ENCODE measurements at places on chromosomes 7 and 10. TPM values are rescaled to one million over a fixed set of nuclear protein-coding genes. Genes with fewer than 3 reads are reported as not detected.
A peak's percentile ranks its signal among the peaks of the same experiment; 100 is the strongest.

GRCh38 chr7:7251742-7252141 is 69.4 kb downstream of the C1GALT1 start:
- H3K27me3 ChIP-seq: no peaks in the 10 kb centered on the region
- DNase-seq: no peak
- no peak overlapping the region for H3K27ac ChIP-seq
- H3K4me3 ChIP-seq: no peak overlapping the region

DNA sequence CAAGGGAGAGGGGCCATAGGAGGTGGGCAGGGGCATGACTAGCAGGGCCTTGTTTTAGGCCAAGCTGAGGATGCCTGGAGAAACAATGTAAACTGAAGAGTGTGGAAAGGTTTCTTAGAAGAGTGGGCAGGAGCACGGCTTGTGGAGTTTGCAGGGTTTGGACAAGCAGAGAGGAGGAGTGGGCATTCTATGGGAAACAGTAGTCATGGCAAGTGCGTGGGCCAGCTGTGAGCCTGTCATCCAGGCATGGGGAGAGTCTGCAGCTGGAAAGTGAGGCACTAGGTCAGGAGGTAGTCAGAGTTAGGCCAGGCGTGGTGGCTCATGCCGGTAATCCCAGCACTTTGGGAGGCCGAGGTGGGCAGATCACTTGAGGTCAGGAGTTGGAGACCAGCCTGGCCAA is 130.1 kb downstream of the SH3PXD2A start:
- H3K4me1 ChIP-seq: peaks cover 25% of the 10 kb centered on the region
- H3K27ac ChIP-seq: no peak overlapping the region
- no peak overlapping the region for H3K4me3 ChIP-seq
- DNase-seq: no peak

GRCh38 chr10:16440396-16441133 is 3.8 kb downstream of the PTER start:
- H3K4me3 ChIP-seq: no peak overlapping the region
- no peaks in the 10 kb centered on the region for H3K27me3 ChIP-seq
- DNase-seq: no peak
- no peaks in the 10 kb centered on the region for H3K36me3 ChIP-seq
- H3K4me1 ChIP-seq: peaks cover 28% of the 10 kb centered on the region
- H3K27ac ChIP-seq: peak overlapping the region; percentile 22

- H3K36me3 ChIP-seq: no peaks in the 10 kb centered on the region
- H3K27me3 ChIP-seq: no peaks in the 10 kb centered on the region
- no peak for DNase-seq
- H3K27ac ChIP-seq: peak overlapping the region; percentile 52
- no peak overlapping the region for H3K4me3 ChIP-seq
Observed at GRCh38 chr10:32943395-32943794, 14.6 kb downstream of the ITGB1 start.

GRCh38 chr7:70711452-70711851 is 420.5 kb upstream of the GALNT17 start:
- H3K27ac ChIP-seq: no peak overlapping the region
- H3K36me3 ChIP-seq: no peaks in the 10 kb centered on the region
- no peaks in the 10 kb centered on the region for H3K27me3 ChIP-seq

DNA sequence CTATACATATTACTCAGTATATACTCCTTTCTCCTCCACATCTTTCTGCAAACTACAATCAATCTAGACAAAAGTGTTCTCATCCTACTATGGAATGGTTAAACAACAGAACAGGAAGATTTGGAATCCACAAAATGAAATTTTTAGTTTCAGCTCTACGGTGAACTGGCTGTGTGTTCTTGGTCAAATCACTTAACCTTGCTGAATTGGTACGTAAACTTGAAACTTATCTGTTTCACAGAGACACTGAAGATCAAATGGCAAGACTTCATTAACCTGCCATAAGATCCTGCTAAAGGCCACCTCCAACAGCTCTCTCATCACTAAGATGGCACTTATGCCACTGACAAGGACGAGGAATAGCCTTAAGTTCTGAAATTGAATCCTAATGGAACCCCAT is 1.5 kb downstream of the NUDCD3 start:
- H3K27ac ChIP-seq: no peak overlapping the region

DNA sequence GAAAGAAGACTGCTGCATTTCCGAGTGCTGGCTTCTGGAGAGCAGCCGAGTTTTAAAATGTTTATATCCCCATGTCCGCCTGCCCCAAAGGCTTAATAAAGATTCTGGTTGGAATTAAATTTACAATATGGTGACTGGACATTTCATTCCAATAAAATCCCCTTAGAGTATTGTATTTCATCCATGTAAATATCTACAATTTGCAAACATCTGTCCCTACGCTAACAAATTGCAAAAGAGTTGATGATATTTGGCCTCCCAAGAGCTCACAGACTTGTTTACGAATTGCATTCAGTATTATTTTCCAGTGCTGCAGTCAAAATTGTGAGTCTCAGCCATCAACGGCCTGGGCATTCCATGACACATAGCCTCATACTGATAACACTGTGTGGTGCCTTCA is 50.1 kb downstream of the PLEKHS1 start:
- H3K4me3 ChIP-seq: no peak overlapping the region
- H3K27ac ChIP-seq: no peak overlapping the region
- H3K4me1 ChIP-seq: peaks cover 4% of the 10 kb centered on the region
- DNase-seq: no peak
- no peaks in the 10 kb centered on the region for H3K36me3 ChIP-seq
- H3K27me3 ChIP-seq: no peaks in the 10 kb centered on the region

DNA sequence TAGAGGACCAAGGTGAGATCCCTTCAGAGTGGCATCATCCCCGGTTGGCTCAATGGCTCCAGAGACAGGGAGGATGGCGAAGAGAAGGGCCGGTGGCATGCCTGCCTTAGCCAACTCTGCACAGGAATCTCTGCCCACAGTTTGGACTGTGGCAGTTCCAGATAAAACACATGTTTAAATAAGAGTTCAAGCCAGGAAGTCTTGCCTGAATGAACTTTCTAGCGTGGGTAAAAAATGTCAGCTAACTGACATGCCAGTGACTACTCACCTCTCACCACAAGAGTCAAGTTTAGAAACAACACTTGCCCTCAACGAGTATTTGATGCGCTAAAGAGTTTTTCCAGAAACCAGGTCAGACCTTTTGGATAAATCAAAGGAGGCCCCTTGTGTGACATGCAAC is 3.0 kb downstream of the NOD1 start:
- no peaks in the 10 kb centered on the region for H3K27me3 ChIP-seq
- H3K27ac ChIP-seq: peak overlapping the region; percentile 51
- H3K4me3 ChIP-seq: no peak overlapping the region
- H3K4me1 ChIP-seq: peaks cover 57% of the 10 kb centered on the region
- peaks cover 11% of the 10 kb centered on the region for H3K36me3 ChIP-seq

DNA sequence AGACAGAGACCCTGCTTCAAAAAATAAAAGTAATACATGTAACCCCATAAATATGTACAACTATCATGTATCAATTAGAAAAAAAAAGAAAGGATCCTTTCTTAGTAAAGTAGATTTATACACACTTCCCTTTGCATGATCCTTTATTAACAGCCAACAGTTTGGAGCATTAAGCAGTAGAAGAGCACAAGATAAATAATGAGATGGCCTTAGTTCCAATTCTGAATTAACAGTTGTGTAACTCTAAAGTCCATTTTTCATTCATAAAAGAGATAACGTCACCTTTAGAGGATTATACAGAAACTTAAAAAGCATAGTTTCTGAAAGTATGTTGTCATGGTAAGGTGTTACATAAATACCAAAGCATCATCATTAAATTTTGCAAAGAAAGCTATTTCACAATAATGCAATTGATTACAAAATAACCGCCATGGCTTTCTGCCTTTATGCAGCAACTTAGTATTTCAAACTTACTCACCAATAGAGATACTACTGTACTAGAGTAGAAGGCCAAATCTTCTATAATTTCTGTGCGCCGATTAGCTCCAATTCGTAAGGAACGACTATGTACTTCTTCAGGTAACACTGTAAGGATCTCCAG is 40.3 kb downstream of the TNPO3 start:
- H3K4me1 ChIP-seq: peaks cover 4% of the 10 kb centered on the region
- H3K27ac ChIP-seq: no peak overlapping the region
- no peak for DNase-seq
- H3K36me3 ChIP-seq: peaks cover 16% of the 10 kb centered on the region
- H3K27me3 ChIP-seq: no peaks in the 10 kb centered on the region

DNA sequence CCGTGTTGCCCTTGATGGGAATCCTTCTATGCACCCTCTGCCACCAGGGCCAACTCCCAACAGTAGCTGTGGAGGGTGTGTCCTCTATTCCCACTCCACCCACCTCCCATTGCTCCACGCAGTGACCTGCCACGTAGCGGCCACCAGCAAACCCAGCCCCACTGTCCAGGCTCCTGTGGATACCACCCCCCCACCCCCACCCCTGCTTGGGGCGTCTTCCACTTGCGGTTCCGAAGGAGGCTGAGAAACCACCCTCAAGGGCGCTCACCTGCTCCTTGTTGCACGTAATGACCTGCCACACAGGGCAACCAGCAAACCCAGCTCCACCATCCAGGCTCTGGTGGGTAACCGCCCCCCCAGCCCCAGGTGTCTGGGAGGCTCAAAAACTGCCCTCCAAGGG is 72.0 kb downstream of the DIP2C start:
- H3K27ac ChIP-seq: peak overlapping the region; percentile 6
- no peaks in the 10 kb centered on the region for H3K27me3 ChIP-seq
- no peak for DNase-seq
- no peak overlapping the region for H3K4me3 ChIP-seq

DNA sequence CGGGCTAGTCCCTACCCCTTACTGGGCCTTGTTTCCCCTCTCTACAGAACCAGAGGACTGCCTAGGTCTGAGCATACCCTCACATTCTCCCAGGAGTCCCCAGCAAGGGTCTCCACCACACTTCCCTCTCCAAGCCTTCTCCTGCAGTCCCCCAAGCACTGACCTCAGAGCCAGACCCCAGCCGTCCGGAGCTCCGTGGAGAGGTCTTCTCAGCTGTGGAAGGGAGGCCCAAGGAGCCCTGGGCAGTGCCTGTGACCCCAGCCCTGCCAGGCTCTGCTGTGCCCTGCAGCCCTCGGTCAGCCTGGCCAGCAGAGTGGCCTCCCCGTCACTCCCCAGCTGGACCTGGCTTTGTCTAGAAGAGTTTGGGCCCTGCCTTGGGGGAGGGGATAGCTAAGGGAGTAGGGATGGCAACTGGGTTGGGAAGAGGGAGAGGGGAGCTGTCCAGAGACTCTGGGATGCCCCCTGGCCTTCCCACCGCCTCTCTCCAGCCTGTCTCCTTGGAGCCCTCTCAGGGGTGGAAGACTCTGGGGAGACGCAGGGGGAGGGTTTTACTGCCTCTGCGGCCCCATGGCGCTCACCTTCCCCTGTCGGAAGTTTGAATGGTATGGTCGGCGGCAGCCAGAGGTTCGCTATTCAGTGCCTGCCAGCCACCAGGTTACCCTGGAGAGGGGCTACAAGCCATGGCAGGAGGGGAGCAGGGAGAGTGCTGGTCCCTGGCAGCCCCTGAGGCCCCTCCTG is at the start of gene C10orf105:
TSS of gene C10orf105 (minus strand) at position 315 of the 738 bp plus-strand sequence. CDS start 3,441 bp downstream, outside the sequence.
- no peaks in the 10 kb centered on the region for H3K36me3 ChIP-seq
- no peak within 1 kb of the TSS for H3K27ac ChIP-seq
- no peaks in the 10 kb centered on the region for H3K27me3 ChIP-seq
- H3K4me3 ChIP-seq: no peak within 1 kb of the TSS

- H3K4me1 ChIP-seq: no peaks in the 10 kb centered on the region
- H3K27me3 ChIP-seq: no peaks in the 10 kb centered on the region
- no peaks in the 10 kb centered on the region for H3K36me3 ChIP-seq
- peak overlapping the region; percentile 0 for H3K27ac ChIP-seq
- DNase-seq: no peak
Observed at GRCh38 chr7:35753761-35754603, 46.9 kb upstream of the SEPTIN7 start.

DNA sequence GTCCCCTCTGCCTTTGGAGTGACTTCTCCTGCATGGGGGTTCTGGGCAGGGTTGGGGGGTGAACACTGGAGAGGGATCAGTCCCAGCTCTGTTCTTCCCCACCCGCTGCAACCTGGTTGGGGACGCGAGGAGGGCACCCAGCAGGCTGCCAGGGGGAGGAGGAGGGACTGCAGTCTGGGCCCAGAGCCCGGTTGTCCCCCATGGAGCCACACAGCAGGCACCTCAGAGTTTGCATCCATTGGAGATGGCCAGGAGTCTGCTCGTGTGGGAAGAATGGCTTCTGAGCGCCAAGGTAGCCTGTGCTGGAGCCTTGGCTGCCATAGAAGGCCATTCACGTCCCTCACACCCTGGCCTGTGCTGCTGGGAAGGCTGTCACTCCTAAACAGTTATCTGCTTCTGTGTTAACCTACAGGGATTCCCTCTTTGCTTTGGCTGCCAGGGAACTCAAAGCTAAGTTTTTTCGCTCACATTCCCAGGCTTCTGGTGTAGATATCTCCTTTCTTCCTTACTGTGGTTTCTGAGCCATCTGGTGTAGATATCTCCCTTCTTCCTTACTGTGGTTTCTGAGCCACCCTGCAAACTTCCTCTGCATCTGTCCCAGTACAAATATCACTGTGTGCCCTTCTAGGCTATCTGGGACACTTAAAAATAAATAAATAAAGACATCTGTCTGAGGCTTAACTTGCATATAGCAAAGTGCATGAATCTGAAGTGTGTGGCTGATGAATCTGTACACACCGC is 133.7 kb downstream of the LHPP start:
- no peaks in the 10 kb centered on the region for H3K36me3 ChIP-seq
- no peak for DNase-seq
- no peak overlapping the region for H3K27ac ChIP-seq
- no peaks in the 10 kb centered on the region for H3K4me1 ChIP-seq
- no peak overlapping the region for H3K4me3 ChIP-seq
- H3K27me3 ChIP-seq: no peaks in the 10 kb centered on the region

DNA sequence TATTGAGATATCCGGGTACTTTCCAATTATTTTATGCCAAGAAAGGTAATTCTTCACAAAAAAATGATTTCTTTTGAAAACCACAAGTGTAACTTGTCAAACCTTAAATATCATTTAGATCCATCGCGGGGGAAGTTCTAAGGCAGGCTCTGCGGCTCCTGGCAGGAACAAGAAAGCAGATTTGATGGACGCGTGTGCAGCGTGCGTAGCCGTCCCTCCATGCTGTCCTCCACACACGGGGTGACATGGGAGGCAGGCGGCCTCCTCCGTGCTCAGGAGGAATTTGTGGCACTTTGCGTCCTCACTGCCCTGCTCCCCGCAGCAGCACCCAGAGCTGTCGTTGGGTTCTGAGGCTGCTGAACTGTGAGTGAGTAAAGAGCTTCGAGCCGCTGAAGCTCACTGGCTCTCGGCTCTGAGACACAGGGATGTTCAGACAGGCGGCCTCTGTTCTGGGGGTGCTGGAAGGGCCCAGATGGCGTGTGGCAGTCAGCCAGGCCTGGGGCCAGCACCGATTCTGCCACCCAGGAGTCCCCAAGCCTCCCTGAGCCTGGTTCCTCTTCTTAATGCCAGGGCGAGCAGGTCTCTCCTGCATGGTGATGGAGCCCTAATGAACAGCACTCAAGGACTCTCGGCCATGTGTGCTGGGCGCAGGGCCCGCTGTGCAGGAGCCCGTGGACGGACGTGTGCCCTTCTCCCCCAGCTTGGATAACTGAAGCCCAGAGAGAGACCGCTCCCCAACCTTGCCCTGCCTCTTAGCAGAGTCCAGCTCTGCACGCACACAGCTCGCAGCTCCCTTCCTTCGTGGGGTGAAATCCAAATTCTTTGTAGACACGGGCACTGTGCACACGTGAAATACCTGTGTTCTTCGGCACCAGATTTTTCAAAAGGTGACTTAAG is 185.4 kb upstream of the SHH start:
- no peak overlapping the region for H3K27ac ChIP-seq
- no peaks in the 10 kb centered on the region for H3K36me3 ChIP-seq
- no peaks in the 10 kb centered on the region for H3K4me1 ChIP-seq

CPA4 gene
- 7.8 TPM for total RNA-seq

KLHL7 gene
- total RNA-seq: 26.9 TPM

ZNF239 gene
- 0.11 TPM for total RNA-seq

GBF1 gene
- total RNA-seq: 33.1 TPM

COL28A1 gene
- 0.11 TPM for total RNA-seq

PRRT4 gene
- 1.8 TPM for total RNA-seq

HMX3 gene
- not detected for total RNA-seq

WNT16 gene
- 0.18 TPM for total RNA-seq

SFXN4 gene
- total RNA-seq: 13.8 TPM

OR2A12 gene
- total RNA-seq: not detected

FAM170B gene
- total RNA-seq: not detected
